ENCODE measurements at places on chromosomes 16 and 17.

GRCh38 chr17:14321980-14322776 lies 21.3 kb downstream of the HS3ST3B1 start:
- no peak for DNase-seq

- DNase-seq: no peak
Measured at GRCh38 chr17:53792451-53792850, 30.3 kb upstream of the KIF2B start.

GRCh38 chr16:66416136-66416535 lies 11.0 kb upstream of the BEAN1 start:
- DNase-seq: no peak

DNA sequence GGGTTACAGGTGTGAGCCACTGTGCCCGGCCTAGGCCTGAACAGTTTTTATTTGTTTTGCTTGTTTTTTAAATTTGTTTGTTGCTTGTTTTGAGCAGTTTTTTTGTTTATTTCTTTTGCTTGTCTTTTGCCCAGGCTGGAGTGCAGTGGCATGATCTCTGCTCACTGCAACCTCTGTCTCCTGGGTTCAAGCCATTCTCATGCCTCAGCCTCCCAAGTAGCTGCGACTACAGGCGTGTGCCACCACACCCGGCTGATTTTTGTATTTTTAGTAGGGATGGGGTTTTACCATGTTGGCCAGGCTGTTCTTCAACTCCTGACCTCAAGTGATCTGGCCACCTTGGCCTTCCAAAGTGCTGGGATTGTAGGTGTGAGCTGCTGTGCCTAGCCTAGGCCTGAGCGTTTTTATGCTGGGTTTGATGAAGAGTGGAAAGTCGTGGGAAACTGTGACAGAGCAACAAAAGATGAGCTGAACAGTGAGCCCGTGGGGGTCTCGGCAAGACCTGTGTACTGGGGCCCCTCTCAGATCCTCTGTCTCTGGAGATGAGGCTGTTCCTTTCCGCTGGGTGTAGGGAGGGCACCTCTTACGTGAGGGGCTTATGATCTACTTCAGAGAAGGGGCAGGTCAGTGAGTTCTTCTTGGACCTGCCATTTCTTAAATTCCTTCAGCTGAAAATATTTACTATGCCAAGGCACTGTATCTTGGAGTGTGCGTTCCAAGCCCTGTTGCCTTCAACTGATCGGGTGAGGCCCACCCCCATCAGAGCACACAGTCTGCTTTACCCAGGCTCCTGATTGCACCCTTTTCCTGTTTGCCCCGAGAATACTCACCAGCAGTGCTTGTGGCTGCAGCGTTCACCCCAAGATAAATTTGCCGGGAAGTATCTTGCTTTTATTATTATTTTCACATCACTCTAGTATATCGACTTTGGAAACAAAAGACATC lies 322.1 kb downstream of the SEC14L1 start:
- no peak for DNase-seq

- no peak for DNase-seq
Measured at GRCh38 chr17:82062076-82062983, 3.3 kb downstream of the DUS1L start.

DNA sequence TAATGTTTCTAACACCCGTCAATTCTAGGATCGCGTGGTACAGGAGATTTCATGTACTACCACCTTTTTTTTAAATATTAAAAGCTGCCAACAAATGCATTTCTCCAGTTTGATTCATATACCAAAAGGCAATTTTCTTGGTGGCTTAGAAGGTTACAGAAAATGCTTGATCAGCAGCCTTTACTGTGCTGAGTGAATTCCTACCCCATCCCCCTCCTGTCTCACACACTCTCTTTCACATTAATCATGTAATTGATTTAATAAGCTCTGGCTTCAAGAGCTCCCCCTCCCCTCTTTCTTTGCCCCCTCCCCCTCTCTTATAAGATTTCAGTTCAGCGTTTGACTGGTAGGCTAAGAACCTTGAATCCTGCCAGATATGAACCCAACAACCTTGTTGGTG lies 110.5 kb downstream of the RBFOX1 start:
- no peak for DNase-seq

GRCh38 chr16:15887283-15887682 lies 1.1 kb downstream of the CEP20 start:
- DNase-seq: no peak

DNA sequence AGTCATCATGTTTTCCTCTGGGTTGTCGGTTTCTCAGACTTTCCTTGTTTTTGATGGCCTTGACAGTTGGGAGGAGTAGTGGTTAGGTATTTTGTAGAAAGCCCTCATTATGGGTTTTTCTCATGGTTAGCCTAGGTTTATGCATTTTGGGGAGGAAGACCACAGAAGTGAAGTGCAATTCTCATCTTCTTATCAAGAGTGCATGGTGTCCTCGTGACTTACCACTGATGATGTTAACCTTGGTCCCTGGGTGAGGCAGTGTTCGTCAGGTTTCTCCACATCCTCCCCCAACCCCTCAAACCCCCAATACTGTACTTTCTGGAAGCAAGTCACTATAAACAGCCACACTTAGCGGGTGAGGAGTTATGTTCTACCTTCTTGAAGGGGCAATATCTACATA lies 42.3 kb downstream of the BPTF start:
- DNase-seq: no peak

- DNase-seq: no peak
Measured at GRCh38 chr16:81263470-81264220, 25.2 kb downstream of the BCO1 start.

GRCh38 chr17:79080761-79081290 lies 6.2 kb downstream of the ENGASE start:
- DNase-seq: no peak

DNA sequence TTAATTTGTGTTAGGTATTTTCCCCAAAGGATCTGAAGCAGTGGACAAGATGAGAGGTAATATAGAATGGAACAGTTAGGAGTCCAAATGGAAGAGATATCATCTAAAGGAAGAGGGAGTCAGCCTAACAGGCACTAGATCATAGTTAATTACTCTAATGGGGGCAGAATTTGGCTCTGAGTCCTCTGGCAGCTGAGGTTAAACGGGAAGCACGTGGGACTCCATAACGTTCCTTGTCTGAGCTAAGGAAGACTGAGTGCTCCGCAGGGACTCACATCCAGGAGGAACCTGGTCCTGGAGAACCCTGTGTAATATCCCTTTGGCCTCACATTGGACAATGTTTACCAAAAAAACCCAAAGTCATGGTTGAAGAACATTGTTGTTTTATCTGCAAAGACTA lies 46.6 kb upstream of the TEX2 start:
- no peak for DNase-seq

DNA sequence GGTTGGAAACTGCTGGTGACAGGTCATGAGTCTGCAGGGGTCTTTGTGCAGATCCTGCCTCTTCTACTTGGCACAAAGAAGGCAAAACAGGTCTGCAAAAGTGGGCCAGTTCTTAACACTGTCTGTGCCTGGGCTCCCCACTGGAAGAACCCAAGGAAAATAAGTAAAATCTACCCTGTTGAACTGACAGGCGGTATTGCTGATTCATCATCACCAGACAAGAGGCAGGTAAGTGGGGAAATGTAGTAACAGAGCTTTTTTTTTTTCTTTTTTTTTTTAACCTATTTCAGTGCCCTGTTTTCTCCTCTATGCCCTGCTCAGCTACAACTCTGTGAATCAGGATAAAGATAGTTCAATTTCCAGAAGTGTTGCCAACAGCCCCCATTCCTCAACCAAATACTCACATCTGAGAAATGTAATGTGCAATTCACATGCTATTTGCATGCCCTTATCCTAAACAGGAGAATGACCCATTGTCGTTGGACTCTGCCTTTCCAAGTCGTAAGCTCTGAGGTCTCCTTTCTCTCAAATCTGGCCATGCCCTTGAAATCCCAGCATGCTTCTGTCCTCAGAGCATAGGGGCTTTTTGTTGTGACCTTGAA lies 237.0 kb downstream of the SOX9 start:
- DNase-seq: no peak

GRCh38 chr17:50541716-50542688 lies 5.0 kb upstream of the SPATA20 start:
- peak; percentile 91 for DNase-seq

DNA sequence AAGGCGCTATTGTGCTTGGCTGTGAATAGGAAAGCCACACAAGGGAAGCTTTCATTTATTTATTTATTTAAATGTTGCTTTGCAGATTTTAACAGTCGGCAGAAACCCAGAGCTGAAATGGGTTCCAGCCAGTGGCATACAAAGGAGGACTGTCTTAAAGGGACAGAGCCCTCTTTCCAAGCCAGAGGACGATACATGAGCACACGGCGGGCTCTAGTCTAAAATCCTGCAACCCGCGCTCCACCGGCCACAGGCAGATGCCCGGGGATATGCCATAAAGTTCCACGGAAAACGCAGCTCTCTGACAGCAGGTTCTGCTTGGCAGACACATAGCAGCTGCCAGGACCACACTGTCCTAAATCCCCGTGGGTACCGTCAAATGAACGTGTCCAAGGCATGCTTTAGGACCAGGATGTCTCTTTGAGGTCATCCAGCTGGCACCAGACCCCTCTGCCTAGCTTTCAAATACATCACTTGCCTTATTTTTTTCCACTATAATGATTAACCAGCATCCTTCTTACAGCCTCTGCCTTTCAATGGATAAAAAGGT lies 64.6 kb downstream of the CYTH1 start:
- no peak for DNase-seq

GRCh38 chr16:4970010-4970409 lies 11.9 kb downstream of the SEC14L5 start:
- no peak for DNase-seq

- DNase-seq: no peak
Measured at GRCh38 chr16:48011878-48012658, 143.7 kb downstream of the ABCC12 start.

GRCh38 chr16:11091021-11091785 lies 146.8 kb downstream of the CLEC16A start:
- DNase-seq: peak; percentile 80

- DNase-seq: peak; percentile 76
Measured at GRCh38 chr17:29155227-29155965, 24.8 kb downstream of the MYO18A start.

- peak; percentile 49 for DNase-seq
Measured at GRCh38 chr17:81831563-81831956, 1.5 kb downstream of the MCRIP1 start.

DNA sequence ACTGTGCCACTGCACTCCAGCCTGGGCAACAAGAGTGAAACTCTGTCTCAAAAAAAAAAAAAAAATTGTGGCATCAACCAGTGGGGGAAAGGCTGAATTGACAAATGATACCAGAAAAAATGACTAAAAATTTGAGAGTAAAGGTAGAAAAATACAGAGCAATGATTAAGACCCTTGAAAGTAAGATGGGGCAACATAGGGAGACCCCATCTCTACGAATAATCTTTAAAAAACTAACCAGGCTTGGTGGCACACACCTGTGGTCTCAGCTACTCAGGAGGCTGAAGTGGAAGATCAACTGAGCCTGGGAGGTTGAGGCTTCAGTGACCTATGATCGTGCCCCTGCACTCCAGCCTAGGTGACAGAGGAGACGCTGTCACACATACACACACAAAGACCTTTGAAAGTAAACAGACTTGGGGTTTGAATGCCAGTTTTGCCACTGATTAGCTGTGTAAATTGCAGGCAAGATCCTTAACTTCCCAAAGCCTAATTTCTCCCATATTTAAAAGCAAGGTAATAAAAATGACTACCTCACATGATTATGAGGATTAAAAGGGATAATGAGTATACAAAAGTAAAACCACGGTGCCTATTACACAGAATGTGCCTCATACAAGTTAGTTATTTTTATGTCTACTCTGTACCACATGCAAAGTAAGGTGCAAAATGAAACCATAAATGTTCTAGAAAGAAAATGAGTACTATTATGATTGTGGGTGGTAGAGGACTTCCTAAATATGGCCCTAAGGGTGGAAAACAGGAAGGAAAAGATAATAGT lies 21.7 kb upstream of the PAFAH1B1 start:
- no peak for DNase-seq

GRCh38 chr17:50047488-50048126 lies 8.3 kb upstream of the ITGA3 start:
- DNase-seq: peak; percentile 43

DNA sequence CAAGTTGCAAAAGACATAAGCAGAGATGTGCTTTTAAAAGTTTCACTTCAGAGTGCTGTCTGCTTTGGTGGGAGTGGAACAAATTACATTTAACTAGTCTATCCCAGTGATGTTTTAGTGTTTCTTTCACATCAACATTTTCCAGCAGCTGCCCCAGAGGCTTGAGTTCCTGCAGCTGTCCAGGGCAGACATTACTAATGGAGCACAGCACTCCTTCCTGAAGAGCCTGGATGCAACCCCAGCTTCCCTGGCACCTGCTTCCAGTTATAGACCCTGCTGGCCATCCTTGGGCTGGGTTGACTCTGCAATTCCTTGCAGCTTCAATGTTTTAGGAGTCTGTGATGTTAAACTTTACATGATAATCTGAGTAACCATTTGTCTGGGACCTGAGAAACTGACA lies 61.4 kb upstream of the PIRT start:
- DNase-seq: no peak

GRCh38 chr17:77472468-77473310 lies 331.9 kb downstream of the SEC14L1 start:
- peak; percentile 65 for DNase-seq

GRCh38 chr16:73231944-73232554 lies 184.1 kb upstream of the ZFHX3 start:
- no peak for DNase-seq

DNA sequence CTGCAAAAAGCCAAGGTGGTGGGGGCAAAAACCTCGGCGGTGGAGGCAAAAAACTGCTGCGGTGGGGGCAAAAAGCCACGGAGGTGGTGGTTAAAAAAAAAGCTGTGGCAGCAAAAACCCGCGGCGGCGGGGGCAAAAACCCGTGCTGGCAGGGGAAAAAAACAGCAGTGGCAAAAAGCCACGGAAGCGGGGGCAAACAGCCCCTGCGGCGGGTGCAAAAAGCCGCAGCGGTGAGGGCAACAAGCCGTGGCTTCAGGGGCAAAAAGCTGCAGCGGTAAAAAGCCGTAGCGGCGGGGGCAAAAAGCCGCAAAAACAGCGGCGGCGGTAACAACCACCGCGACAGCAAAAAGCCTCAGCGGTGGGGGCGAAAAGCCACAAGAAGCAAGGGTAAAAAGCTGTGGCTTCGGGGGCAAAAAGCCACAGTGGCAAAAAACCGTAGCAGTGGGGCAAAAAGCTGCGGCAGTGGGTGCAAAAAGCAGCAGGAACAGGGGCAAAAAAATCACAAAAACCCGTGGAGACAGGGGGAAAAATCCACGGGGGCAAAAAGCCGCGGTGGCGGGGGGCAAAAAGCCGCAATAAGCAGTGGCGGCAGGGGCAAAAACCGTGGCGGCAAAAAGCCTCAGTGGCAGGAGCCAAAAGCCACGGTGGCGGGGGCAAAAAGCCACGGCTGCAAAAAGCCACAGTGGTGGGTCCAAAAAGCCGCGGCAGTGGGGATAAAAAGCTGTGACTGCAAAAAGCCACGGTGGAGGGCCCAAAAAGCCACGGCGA lies 193.7 kb downstream of the SHCBP1 start:
- no peak for DNase-seq

Data from activated T-cell treated with anti-CD3 and anti-CD28 coated beads, Interleukin-2, amount 50 U/mL, for 48 hours (primary cell).